Stimulated activated CD8-positive, alpha-beta memory T cell treated with anti-CD3 and anti-CD28 coated beads, Interleukin-15, amount 100 ng/mL, for 24 hours (primary cell): ENCODE measurements at places on chromosomes 4 and X.

DNA sequence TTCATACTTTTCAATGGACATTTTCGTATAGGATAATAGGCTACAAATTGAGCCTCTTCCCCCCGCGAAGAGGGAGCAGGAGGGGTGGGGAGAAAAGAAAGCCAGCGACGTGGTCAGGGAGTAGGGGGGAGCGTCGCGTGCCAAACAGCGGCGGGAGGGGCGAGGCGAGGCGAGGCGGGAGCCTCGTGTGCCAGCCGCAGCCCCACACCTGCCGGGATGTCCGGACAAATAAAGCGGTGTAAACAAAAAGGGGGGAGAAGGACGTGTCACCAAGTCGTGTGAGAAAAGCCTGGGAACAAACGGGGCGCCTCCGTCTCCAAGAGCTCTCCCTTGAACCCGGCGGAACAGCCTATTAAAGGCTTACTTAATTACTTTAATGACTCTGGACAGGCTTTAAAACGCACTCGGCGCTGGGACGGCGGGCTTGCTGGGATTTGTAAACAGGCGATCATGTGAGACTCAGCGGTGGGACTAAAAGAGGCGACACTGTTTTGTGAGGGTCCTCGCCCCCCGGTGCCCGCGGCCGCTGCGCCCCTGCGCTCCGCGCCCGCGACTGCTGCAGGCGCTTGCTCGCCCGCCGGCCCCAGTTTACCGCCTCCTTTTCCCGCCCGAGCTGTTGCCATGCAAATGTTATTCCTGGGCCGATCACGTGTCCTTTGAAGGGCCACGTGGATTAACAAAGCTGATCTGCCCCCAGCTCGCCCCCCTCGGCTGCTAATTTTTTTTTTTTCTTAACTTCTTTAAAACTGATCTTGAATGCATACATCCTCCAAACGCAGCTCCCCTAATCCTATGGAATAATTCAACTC is at the start of gene HELT:
HELT (plus strand) TSS at position 527 of the 809 bp plus-strand sequence. CDS start 439 bp downstream, outside the sequence.
- DNase-seq: no peak

- no peak for DNase-seq
These were observed 324.1 kb downstream of the TLL1 start for GRCh38 chr4:166197166-166197565.

- DNase-seq: no peak
These were observed 150.9 kb downstream of the ENPP6 start for GRCh38 chr4:184066584-184067300.

- DNase-seq: no peak
These were observed 91.7 kb upstream of the PHOX2B start for GRCh38 chr4:41839916-41840854.

DNA sequence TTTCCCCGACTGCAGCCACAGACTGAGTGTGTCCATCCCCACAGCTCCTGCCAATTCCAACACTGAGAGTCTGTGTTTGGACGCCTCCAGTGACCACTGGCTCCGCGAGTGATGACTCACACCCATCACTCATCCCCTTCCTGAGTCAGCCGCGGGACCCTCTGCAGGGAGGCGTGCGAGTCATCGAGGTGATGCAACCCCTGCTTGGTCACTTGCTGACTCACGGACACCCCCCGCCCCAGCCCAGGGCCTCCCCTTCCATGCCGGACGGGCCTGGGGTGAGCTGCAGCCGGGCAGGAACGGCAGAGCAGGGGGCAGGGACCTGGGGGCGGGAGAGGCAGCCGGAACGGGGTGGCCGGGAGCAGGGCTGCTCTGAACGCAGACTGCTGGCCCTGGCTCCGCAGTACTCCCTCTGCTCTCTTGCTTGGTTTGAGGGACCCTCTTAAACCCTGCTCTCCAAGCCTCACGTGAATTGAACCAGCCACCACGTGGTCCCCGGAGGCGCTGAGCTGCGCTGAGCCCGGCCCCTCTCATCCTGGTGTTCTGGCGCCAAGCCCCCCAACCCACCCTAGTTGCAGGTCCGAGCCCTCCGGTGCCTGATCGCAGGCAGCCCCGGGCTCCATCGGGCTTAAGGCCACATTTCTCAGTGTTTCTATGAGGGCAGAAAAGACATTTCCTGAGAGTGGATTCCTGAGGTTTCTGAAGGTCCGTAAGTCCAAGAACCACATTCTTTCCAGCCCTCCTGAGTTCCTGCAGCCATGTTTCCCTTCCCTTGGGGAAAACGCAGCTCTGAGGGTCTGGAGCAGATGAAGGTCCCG is 32.4 kb downstream of the FGFRL1 start:
- DNase-seq: no peak

DNA sequence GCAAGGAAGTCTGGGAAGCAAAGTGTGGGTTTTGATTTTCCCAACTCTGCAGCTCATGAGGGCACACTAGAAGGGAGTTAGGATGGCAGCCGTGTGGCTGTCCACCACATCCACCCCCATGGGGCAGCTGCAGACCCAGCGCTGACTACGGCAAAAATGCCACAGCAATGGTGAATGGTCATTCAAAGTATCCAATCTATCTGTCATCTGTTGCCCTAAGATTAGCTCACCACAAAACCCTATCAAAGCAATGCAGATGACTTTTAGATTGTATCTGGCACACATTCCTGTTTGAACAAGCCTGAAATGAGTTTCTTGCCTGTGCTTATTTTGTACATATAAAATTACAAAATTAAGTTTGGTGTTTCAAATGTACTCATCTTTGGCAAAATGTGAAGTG is 29.7 kb upstream of the HPSE start:
- DNase-seq: no peak

DNA sequence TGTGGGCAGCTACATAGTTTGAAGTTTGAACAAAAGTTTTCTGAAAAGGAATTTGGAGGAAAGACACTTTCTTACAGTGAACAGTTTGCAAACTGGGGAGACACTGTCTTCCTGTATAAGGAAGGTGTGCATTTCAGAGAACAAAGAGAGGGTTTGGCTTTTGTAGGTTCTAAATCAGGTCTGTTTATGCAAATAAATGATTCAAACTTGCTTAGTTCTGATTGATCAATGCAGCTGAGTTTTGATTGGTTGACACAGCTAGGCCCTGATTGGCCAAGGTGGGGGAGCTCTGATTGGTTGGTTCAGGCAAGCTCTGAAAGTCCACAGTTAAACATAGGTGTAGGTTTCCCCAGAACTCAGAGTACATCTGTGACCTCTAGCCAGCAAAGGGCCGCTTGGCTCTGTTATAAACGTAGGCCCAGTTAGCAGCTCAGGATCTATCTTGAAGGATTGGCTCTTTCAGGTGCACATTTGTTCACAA is 63.0 kb upstream of the ENPP6 start:
- DNase-seq: no peak

GRCh38 chr4:125321709-125322365 is 7.1 kb downstream of the FAT4 start:
- DNase-seq: no peak

GRCh38 chrX:33062041-33062440 is 149.3 kb downstream of the DMD start:
- no peak for DNase-seq

DNA sequence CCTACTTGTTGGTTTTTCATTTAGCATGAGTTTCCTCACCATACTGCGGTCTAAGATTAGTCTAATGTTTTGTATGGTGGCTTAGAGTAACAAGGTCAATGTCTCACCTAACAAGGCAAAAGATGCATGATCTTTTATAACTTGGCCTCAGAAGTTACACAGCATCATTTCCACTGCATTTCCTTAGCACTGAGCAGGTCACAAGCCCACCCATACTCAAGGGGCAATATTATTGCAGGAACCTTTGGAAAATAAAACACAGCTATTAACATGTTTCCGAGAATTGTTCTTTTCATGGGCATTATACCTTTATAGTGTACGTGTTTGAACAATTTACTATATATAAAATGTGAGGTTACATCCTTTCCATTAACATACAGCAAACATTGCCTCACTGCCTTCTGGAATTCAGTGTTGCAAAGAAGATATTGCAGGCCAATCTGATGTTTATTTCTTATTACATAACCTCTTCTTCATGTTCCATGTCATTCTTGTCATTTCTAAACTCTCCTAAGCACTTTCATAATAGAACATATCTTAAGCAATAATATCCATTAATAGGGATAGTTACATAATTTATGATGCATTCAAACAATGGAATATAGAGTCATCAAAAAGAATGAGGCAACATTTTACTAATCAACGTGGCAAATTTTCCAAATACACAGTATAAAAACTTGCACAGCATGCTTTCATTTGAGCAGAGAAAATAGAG is 153.8 kb downstream of the AREG start:
- DNase-seq: no peak

DNA sequence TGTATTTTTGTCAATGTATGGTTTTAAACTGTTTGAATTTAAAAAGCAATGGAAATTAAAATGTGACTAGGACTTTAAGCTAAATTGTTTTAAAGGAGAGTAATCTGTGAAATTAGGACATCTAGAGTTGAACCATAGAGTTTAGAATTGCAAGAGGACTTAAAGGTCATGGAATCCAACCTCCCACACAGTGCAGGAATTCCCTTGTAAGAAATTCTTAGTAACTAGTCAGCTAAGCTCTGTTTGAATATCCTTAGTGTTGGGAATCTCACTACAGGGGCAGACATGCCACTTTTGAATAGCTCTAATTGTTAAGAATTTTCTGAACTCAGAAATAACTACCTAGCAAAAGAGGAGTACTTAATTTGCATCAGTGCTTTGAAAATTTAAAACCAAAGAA is 292.9 kb downstream of the IL1RAPL1 start:
- no peak for DNase-seq

GRCh38 chr4:187294861-187295260 is 571.2 kb upstream of the FAT1 start:
- no peak for DNase-seq
